ENCODE measurements at places on chromosomes 16 and 17. TPM values are rescaled to one million over a fixed set of nuclear protein-coding genes. Genes with fewer than 3 reads are reported as not detected.

CSH2 gene
- total RNA-seq = not detected

FBXL20 gene
- 15.7 TPM for total RNA-seq

LITAFD gene
- total RNA-seq = not detected

FBXL16 gene
- total RNA-seq = 4.4 TPM

Data from vagina (tissue), 2 donors.